ENCODE measurements at places on chromosomes 4 and X. TPM values are rescaled to one million over a fixed set of nuclear protein-coding genes. Genes with fewer than 3 reads are reported as not detected.

The OTC gene
- 5.0 TPM for total RNA-seq

DNA sequence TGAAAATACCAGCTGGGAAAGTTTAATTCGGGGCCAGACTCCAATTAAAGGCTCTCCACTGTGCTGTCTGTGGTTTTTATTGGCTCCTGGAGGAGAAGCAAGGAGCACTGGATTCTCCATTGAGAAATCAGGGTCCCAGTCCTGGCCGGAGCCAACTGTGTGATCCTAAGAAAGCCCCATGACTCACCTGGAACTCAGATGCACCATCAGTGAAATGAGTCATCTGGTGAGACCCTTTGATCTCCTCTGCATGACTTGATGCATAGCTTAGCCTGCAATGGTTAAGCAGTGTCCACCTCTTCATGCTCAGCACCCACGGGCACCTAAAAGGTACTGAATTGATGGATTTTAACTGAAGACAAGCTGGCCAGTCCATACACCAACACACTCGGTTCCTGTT, 119.2 kb upstream of the VCX3B start:
- no peak for DNase-seq
- no peak overlapping the region for H3K27ac ChIP-seq
- H3K4me1 ChIP-seq, result no peaks in the 10 kb centered on the region
- H3K27me3 ChIP-seq, result no peaks in the 10 kb centered on the region
- no peaks in the 10 kb centered on the region for H3K36me3 ChIP-seq

The CLGN gene
- not detected for total RNA-seq

GRCh38 chr4:88757776-88758175, 60.1 kb upstream of the NAP1L5 start:
- H3K36me3 ChIP-seq, result no peaks in the 10 kb centered on the region
- H3K4me3 ChIP-seq, result no peak overlapping the region
- no peaks in the 10 kb centered on the region for H3K27me3 ChIP-seq
- H3K4me1 ChIP-seq, result no peaks in the 10 kb centered on the region
- no peak for DNase-seq

DNA sequence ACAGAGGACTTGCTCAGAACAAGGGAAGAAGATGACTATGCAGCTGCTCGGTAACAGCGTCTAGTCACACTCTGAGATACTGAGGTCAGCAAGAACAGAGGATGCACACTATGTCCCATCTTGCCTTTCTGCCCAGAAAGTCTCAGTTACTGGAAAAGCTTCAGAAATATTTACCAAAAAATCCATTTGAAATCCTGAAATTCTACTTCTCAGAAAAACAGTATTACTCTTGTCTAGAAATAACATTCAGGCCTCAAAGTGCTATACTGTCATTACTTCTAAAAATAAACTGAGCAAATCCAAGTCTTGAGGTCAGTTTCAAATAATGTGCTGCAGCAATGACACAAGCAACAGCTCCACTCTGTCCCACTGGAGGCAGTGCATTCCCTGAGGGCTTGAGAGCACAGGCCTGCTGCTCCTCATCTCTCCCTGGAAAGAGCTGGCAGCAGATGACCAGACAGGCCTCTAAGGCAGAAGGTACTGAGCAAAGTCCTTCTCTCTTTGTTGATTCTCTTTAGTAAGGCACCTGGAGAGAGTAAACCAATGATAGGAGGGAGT, 76.9 kb downstream of the CAMK2D start:
- H3K27me3 ChIP-seq, result no peaks in the 10 kb centered on the region
- no peaks in the 10 kb centered on the region for H3K36me3 ChIP-seq
- peak; percentile 39 for DNase-seq
- peak overlapping the region; percentile 40 for H3K27ac ChIP-seq

DNA sequence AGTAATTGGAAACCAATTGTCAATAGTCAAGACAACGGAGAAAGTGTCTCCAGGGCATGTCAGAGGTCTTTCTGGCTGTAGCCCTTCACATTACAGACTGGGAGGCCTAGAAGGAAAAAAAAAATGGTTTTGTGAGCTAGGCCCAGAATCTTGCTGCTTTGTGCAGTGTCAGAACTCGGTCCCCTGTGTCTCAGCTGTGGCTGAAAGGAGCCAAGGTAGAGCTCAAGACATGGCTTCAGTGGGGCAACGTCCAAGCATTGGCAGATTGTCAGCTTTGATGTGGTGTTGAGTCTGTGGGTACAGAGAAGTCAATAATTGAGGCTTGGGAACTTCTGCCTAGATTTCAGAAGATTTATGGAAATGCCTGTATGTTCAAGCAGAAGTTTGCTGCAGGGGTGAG, 103.0 kb downstream of the UGT2B28 start:
- no peak overlapping the region for H3K4me3 ChIP-seq
- no peaks in the 10 kb centered on the region for H3K27me3 ChIP-seq
- H3K4me1 ChIP-seq, result no peaks in the 10 kb centered on the region
- no peak for DNase-seq

The RADX gene
- total RNA-seq, result 3.3 TPM

GRCh38 chr4:84530871-84531270, 31.8 kb upstream of the NKX6-1 start:
- H3K27me3 ChIP-seq, result no peaks in the 10 kb centered on the region
- H3K27ac ChIP-seq, result no peak overlapping the region
- DNase-seq, result no peak
- no peaks in the 10 kb centered on the region for H3K4me1 ChIP-seq
- H3K36me3 ChIP-seq, result no peaks in the 10 kb centered on the region

DNA sequence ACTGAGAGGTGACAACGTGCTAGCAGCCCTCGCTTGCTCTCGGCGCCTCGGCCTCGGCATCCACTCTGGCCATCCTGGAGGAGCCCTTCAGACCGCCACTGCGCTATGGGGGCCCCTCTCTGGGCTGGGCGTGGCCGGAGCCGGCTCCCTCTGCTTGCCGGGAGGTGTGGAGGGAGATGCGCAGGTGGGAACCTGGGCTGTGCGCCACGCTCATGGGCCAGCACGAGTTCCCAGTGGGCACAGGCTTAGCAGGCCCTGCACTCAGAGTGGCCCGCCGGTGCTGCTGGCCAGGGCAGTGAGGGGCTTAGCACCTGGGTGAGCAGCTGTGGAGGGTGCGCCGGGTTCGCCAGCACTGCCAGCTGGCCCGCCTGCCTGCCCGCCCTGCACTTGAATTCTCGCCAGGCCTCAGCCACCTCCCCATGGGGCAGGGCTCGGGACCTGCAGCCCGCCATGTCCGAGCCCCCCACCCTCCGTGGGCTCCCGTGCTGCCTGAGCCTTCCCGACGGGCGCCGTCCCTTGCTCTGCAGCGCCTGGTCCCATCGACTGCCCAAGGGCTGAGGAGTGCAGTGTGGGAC, 148.0 kb downstream of the RAPGEF2 start:
- H3K4me1 ChIP-seq, result peaks cover 10% of the 10 kb centered on the region
- H3K27ac ChIP-seq, result no peak overlapping the region
- no peak overlapping the region for H3K4me3 ChIP-seq

The DNASE1L1 gene
- 15.0 TPM for total RNA-seq

The JAKMIP1 gene
- total RNA-seq, result not detected

DNA sequence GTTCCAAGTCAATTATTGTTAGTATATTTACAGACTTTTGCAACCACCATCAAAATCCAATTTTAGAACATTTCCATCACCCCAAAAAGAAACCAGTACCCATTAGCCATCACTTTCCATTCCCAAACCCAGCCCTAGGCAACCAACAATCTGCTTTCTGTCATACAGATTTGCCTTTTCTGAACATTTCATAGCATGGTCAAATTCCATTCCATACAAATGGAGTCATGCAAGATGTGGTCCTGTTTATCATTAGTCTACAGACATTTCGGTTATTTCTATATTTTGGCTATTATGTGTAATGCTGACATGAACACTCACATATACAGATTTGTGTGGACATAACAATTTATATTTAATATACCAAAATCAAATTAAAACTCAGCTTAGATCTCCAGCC, 508.7 kb downstream of the ZNF674 start:
- H3K27me3 ChIP-seq, result no peaks in the 10 kb centered on the region
- no peak overlapping the region for H3K27ac ChIP-seq
- no peak for DNase-seq
- no peaks in the 10 kb centered on the region for H3K4me1 ChIP-seq
- H3K4me3 ChIP-seq, result no peak overlapping the region

The SGMS2 gene
- 14.9 TPM for total RNA-seq

The CT45A10 gene
- not detected for total RNA-seq

The BTC gene
- 2.6 TPM for total RNA-seq

DNA sequence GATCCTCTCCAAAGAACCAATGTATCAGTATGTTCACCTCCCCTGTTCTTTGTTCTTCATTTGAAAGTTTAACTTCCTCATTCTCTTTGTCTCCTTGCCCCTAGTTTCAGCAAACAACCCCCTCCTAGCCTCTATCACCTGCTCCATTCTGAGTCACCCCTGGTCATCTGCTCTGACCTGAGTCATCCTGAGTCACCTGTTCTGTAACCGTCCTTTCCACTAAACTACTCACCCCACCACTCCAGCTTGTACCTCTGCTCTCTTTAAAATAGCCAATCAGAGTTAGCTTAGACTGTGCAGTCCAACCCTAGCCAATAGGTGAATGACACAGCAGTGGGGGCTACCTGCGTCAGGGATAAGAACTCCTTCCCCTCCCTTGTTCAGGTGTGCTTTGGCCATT, 249.8 kb upstream of the AADAT start:
- H3K4me1 ChIP-seq, result no peaks in the 10 kb centered on the region
- no peak for DNase-seq
- H3K27me3 ChIP-seq, result no peaks in the 10 kb centered on the region
- no peak overlapping the region for H3K27ac ChIP-seq

DNA sequence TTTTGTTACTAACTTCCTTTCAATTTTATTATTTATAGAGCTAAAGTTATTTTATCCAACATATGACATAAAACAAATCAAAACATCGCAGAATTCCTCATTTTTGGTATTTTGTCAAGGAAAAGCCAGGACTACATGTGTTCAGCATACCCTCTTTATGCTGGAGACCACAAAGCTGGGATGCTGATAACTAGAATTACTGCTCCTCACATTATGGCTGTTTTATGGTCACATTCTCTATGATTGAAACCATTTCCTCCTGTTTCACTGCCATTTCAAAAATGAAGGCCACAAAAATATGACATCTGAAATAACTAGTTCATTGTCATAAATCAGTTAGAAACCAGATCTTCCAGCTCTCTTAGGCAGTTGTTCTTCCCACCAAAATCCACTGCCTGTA, 41.7 kb downstream of the KLHL34 start:
- no peaks in the 10 kb centered on the region for H3K27me3 ChIP-seq
- H3K27ac ChIP-seq, result no peak overlapping the region

GRCh38 chr4:48203819-48204218, 65.8 kb downstream of the TEC start:
- H3K36me3 ChIP-seq, result no peaks in the 10 kb centered on the region
- no peak overlapping the region for H3K27ac ChIP-seq
- no peaks in the 10 kb centered on the region for H3K4me1 ChIP-seq
- no peaks in the 10 kb centered on the region for H3K27me3 ChIP-seq

- H3K36me3 ChIP-seq, result no peaks in the 10 kb centered on the region
- no peak for DNase-seq
- no peaks in the 10 kb centered on the region for H3K4me1 ChIP-seq
These were observed 106.4 kb upstream of the FTHL17 start for GRCh38 chrX:31178064-31178768.

- no peak overlapping the region for H3K4me3 ChIP-seq
- peak; percentile 25 for DNase-seq
- no peaks in the 10 kb centered on the region for H3K36me3 ChIP-seq
- no peaks in the 10 kb centered on the region for H3K4me1 ChIP-seq
- H3K27ac ChIP-seq, result no peak overlapping the region
These were observed 53.7 kb downstream of the LNX1 start for GRCh38 chr4:53537606-53538005.

DNA sequence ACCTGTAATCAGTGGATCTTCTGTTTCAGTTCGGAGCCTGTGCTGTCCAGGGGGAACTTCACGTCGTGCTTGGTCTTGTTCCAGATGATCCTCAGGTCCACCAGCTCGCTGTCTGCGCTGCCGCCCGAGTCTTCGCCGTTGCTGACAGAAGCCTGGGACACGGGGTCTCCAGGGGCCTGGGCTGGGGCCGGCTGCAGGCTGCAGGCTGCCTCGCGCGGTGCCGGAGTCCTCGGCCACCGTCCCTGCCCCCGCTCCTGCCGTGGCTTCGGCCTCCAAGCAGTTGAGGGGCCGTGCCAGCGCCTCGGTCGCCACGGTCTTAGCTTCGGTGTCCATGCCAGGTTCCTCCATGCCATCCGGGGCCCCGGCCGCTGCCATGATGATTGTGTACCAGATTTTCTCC, 37.3 kb upstream of the CCNI start:
- no peak for DNase-seq
- no peaks in the 10 kb centered on the region for H3K27me3 ChIP-seq
- H3K36me3 ChIP-seq, result no peaks in the 10 kb centered on the region
- H3K4me3 ChIP-seq, result no peak overlapping the region
- no peaks in the 10 kb centered on the region for H3K4me1 ChIP-seq

DNA sequence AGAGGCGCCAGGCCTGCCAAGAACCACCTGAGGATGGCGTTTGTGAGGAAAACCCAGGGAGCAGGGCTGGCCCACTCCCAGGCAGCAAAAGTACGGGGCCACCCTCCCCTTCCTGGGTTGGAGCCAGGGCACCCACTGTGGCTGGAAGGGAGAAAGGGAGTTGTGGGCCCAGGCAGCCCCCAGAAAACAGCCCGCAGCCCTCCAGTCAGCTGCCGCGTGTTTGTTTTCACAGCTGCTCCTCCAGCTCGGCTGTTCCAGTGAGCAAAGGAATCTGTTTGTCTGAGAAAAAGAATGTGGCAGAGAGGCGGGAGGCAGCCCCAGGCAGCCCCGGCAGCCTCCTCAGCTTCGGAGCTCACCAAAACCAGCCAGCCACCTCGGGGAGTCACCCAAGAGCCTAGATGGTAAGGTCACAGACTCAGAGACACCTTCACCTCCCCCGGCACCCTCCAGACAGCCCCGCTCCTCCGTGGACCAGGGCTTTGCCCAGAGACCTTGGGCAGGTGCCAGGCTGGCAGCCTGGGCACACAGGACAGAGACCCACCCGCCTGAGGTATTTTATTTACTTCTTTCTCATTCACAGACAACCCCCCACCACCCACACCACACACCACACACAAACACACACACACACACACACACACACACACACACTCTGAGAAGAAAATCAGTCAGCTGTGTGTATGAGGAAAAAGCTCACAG, 338.1 kb downstream of the BCOR start:
- H3K36me3 ChIP-seq, result no peaks in the 10 kb centered on the region
- H3K27me3 ChIP-seq, result no peaks in the 10 kb centered on the region
- peak; percentile 28 for DNase-seq
- no peak overlapping the region for H3K4me3 ChIP-seq

DNA sequence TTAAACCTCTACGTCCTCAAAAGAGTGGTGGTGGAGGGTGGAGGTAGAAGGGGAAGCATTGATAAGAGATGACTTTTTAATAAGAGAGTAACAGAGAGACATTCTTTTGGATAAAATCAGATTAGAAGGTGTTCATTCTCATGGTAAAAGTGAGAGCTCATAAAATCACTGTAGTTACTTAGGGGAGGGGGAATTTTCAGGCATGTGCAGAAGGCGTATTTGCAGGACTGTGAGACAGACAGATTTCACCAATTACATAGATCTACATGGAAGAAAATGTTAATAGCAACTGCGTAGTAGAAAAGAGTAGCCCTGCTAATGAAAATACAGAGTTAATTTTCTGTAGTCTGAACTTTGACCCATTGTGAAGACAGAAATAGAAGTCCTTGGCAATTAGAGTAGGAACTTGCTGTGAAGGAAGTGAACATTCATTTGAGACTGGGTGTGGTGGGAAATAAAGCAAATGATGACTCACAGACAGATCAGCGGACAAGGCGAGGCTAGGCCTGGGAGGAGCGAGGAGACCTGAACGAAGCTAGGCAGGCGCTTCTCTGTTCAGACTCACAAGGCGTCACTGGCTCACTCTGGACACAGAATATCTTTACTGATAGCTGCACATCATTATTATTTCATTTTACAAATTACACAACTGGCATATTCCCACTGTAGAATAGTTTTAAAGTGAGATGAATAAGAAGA, 57.2 kb upstream of the FAM9C start:
- no peaks in the 10 kb centered on the region for H3K27me3 ChIP-seq
- peak overlapping the region; percentile 75 for H3K27ac ChIP-seq
- H3K36me3 ChIP-seq, result no peaks in the 10 kb centered on the region
- DNase-seq, result peak; percentile 64
- peaks cover 4% of the 10 kb centered on the region for H3K4me1 ChIP-seq
- no peak overlapping the region for H3K4me3 ChIP-seq
